ENCODE measurements at places on chromosomes 4 and X.
A peak's percentile ranks its signal among the peaks of the same experiment; 100 is the strongest.

DNA sequence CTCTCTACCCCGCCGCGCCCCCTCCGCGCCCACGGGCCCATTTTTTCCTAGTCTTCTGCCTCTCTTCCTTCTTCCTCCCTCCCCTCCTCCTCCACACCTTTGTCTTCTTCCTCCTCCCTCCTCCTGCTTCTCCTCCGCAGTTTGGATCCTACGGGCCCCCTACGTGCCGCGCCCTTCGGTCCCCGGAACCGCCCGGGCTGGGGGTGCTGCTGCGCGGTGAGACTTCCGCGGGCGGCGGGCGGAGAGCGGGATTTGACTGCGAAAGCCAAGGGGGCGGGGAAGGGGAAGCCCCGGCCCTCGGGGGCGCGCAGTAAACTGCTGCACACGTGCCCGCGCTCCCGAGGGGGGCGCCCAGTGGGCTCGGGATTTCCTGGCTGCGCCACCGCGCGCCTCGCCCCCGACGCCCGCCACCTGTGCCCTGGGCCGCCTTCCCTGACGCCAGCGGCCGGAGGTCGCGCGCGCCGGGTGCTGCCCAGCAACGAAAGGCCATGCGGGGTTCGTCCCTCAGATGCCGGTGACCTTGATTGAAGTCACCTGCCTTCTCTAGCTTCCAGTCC lies 3.3 kb upstream of the NKX3-2 start:
- peak; percentile 41 for DNase-seq

- DNase-seq = no peak
These were observed 16.0 kb upstream of the GRPEL1 start for GRCh38 chr4:7083597-7084563.

GRCh38 chr4:7381890-7382633 lies 52.7 kb downstream of the PSAPL1 start:
- peak; percentile 1 for DNase-seq

GRCh38 chrX:19698122-19698521 lies 182.8 kb upstream of the MAP3K15 start:
- DNase-seq = no peak

GRCh38 chr4:163415668-163416067 lies 57.9 kb downstream of the TKTL2 start:
- no peak for DNase-seq

DNA sequence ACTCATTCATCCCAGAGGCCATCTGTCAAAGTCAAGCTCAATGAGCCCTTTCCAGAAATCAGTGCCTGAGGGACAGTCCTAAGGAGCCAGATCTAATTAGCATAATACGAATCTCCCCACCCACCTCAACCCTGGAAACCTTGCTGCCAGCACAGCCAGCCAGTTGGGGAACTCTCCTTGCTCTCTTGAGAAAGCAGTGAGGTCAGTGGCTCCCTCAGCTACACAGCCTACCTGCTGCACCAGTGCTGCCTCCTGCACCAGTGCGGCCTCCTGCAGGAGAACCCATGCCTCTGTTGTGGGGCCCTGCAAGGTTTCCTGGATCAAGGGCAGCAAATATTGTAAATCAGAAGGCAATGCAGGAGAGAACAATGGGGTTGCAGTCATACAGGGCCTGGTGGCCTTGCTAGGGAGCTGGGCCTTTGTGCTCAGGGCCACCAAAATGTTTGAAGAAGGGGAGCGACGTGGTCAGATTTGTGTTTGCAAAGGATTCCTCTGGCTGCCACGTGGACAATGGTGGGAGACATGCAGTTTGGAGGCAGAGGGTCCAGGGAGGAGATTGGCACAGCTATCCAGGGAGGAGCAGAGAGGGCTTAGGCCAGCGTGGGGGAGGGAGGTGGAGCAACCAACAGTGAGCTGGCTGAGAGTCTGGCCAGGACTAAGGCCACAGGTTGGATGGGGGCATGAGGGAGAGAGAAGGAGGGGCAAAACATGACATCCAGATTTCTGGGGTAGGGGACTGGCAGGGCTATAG lies 124.3 kb upstream of the MAMLD1 start:
- no peak for DNase-seq

- DNase-seq = no peak
These were observed 73.6 kb downstream of the DHRSX start for GRCh38 chrX:2427147-2427546.

- no peak for DNase-seq
These were observed 11.0 kb upstream of the MSANTD1 start for GRCh38 chr4:3237712-3238560.

GRCh38 chr4:86919561-86920223 lies 15.1 kb upstream of the AFF1 start:
- no peak for DNase-seq

DNA sequence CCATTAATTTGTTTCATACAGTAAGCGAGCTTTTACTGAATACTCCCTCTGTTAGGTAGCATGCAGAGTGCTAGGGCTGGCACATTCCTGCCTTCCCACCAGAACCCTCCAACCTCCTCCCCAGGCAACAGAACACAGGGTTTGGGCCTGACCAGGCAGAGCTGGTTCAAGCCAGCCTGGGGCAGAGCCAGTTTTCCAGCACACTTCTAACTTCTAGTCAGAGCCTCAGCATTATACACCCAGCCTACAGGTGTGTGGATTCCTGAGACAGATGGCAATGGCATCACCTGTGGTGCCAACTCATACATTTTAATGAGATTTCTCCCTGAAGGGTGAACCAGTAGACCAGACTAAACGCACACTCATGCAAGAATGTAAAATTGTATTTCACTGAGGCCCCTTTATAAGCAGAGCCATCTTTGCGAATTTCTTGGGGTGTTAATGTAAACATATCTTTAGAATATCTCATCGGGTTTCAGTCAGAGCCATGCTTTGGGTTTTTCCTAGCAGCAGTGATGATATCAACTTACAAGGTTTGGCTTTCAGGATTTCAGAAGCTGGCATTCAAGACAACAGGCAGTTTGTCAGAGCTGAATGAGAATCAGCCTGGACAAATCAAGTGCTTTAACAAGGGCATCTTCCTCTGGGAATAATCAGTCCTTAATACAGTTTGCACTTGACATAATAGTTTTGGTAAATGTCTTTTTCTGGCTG lies 92.0 kb downstream of the GATB start:
- DNase-seq = no peak

DNA sequence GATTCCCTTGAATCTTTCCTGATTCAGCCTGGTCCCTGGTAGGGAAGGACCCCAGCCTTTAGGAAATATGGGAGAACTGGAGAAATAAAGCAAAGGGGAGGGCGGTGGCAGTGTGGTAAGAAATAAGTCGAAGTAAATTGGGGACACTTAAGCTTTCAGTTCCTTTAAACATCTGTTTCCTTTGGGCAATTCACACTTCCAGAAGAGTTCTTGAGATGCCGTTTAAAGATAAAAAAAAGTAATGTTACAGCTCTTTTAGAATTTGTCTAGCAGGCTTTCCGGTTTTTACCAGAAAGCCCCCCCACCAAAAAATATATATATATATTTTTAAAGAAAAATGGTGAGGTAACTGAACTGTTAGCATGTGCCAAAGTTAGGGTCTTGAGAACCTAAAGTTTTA lies 46.6 kb downstream of the TSPAN7 start:
- DNase-seq = no peak

DNA sequence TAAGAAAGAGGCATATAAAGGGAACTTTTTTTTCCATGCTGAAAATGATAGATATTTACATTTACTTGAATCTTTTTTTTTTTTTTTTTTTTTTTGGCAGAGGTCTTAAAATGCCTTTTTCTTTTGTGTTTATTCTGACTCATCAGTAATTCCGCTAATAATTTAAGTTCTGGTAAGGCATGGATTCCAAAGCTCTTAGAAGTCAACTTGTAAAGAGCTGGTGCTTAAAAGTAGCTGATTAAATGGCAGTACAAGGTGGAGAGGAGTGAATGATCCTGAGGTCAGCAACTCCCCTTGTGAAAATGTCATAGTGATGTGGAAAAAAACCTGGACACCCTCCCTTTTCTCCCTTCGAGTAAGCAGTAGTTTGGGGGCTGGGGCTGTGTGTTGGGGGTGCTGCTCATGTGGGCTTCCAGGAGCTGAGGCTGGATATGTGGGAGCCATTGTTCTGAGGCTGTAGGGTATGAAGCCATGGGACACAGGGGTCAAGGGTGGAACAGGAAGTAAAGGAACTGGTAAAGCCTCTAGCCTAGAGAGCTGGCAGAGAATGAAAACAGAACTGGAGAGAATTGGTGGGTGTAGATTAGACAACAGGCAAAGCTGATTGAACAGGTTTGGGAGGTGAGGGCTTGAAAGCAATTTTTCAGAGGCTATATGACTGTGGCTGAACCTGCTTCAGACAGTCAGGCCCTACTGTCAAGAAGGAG lies 41.0 kb upstream of the PITX2 start:
- DNase-seq = no peak

DNA sequence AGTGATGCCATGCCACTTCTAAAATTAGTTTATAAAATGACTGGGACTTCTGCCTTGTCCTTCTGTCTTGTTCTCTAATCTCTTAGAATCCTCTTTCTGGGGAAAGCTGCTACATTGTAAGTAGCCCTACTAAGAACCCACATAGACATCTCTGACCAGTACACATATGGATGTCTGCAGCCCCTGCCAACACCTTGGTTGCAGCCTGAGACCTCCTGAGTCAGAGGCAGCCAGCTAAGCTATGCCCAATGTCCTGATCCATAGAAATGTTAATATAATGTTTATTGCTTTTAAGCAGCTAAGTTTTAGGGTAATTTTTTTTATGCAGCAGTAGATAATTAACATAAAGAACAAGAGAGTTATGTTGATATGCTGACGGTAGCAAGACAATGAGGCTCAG lies 1029.5 kb upstream of the INTU start:
- no peak for DNase-seq

DNA sequence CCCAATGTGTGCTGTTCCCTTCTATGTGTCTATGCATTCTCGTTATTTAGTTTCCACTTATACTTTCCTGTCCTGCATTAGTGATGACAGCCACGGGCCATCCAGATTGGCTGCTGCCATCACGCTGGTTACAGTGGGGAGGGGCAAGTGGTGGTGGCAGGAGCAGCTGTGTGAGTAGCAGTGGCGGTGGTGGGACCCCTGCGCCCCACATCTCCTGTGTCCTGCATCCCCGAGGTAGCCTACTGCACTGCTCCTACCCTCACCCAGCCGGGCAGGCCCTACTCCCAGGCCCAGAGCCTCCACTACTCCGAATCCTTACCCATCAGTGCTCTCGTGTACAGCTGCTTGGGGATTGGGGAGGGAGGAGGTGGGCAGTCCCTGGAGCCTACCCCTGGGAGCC lies 798.7 kb upstream of the AGA start:
- no peak for DNase-seq

DNA sequence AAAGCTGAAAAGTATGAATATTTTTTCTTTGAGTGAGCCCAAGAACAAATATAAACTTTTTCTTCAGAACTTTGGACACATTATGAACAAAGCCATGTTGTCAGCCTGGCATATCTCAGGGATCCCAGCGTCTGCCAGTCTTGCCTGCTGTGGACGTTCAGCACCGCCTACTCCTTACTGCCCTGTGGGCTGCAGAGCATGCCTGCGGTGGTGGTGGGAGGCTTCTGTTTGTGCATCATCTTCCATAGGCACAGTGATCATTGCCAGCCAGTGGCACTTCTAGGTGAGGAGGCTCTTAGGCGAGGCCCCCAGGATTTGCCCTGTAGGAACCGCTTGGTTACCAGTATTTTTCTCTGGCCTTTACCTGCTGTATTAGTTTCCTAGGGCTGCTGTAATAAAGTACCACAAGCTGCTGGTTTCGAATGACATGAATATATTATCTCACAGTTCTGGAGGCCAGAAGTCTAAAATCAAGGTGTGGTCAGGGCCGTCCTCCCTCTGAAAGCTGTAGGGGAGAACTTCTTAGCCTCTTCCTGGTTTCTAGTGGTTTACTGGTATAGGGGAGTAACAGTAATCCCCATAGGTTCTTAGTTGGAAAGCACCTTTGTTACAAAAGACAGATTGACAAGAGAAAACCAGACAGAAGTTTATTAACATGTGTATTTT lies 15.4 kb downstream of the ANXA3 start:
- DNase-seq = no peak

- no peak for DNase-seq
These were observed 31.4 kb upstream of the NFKB1 start for GRCh38 chr4:102469806-102470205.

DNA sequence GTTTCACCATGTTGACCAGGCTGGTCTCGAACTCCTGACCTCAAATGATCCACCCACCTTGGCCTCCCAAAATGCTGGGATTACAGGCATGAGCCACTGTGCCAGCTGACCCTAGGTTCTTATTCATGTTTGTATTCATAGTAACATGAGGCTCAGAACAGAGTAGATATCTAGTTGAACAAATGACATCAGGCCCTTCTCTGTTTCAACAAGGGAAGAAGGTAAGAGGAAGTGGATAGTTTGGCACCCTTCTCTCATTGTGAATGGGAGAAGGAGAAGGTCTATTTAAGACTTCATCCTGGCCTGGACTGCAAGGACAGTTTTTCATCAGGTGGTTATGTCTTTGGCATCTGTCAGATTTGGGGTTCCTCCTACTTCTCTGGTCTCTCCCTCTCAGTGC lies 13.8 kb downstream of the GJB1 start:
- DNase-seq = no peak

GRCh38 chr4:112942997-112943396 lies 106.5 kb upstream of the ANK2 start:
- DNase-seq = no peak

DNA sequence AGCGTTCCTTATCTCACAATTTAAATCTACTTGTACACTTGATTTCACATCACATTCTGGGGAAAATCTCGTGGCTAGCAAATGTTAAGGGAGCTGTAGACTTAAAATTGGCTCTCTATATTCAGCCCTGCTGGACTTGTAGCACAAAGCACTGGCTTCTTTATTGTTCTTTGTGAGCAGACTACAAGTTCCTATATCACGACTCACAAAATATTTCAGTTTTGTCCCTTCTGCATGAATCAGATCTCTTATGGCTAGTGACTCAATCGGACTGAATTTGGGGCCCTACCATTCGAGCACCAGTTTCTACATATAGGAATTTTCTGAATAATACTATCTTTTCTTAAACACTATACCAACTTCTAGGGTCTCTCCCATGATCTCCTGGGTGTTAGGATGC lies 390.1 kb downstream of the ADAM29 start:
- no peak for DNase-seq

GRCh38 chr4:95183656-95184408 lies 364.9 kb downstream of the UNC5C start:
- no peak for DNase-seq

GRCh38 chr4:185480016-185480732 lies 8.6 kb upstream of the CCDC110 start:
- no peak for DNase-seq

GRCh38 chrX:37420185-37420584 lies 71.0 kb downstream of the PRRG1 start:
- DNase-seq = no peak

GRCh38 chr4:107855723-107856122 lies 31.0 kb downstream of the SGMS2 start:
- DNase-seq = no peak

DNA sequence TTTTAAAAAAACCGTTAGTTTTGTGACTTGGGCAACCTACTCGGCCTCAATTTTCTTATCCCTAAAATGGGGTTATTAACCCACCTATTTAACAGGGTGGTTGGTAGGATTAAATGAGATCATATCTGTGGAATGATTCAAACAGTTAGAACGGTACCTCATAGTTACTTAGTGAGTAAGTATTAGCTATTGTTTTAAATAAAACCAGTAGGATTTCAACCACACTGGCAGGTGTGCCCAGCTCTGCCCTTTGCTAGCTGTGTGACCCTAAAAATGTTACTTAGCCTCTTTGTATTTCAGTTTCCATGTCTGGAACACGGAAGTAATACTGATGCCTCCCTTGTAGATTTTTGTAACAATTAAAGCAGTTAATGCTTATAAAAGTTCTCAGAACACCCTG lies 225.8 kb upstream of the SPRY1 start:
- no peak for DNase-seq

GRCh38 chr4:38136604-38137003 lies 176.4 kb downstream of the PTTG2 start:
- no peak for DNase-seq

- no peak for DNase-seq
These were observed 25.7 kb downstream of the SEPTIN6 start for GRCh38 chrX:119667111-119667878.
